ENCODE measurements at places on chromosomes 11 and 22.

- DNase-seq: no peak
These were observed 56.4 kb downstream of the DKK3 start for GRCh38 chr11:11952036-11952435.

GRCh38 chr11:47724041-47724729 is 9.0 kb upstream of the AGBL2 start:
- DNase-seq: no peak

DNA sequence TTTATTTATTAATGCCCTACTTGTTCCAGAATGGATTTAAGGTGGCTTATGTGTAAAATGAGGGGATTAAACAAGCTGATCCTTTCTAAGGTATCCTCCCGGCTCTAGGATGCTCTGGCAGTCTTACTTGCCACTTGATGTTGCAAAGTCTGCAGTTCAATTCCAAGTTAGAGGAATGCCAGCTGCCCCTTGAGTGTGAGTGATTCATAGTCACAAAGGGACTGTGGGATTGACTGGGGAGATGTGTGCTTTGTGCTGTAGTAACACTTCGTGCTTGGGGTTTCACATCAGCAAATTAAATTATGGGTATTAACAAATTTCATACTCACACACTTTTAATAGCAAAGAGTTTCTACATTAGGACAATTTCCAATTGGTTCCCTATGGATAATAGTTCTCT is 550.8 kb upstream of the CADM1 start:
- no peak for DNase-seq

- no peak for DNase-seq
These were observed 4.4 kb downstream of the SLC2A11 start for GRCh38 chr22:23862103-23862502.

DNA sequence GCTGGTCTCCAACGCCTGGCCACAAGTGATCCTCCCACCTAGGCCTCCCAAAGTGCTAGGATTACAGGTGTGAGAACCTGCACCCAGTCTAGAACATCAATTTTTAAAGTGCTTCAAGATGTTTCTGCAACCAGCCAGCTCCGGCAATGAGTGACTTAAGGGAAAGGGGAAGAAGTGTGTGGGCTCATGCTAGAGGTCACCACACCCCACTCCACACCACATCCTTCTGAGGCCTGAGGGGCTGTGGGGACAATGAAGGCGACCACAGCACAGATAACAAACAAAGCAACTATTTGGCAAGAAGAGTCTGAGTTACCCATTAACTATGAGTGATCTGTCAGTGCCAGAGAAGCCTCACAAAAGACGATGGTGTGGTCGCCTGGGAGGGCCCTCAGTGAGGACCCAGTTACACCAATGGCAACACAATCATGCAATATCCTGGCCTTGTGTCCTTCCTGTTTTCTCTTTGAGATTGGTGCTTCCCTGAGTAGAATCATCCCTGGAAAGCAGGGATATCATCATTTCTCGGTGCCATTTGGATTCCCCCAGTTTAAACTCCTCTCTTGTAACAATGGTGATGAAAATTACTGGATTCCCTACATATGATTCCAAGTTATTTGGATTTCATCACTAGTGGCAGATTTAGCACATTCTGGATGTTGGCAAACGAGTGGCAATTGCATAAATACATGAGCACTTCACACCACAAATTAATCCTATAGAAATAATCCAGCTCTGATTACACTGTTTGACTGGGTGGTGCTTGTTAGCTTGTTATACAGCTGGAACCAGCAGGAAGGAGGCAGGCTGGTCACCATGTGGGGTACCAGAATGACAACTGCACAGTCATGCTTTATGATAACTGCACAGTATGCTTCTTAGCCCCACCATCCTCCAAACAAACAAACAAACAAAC is 18.4 kb downstream of the ABTB2 start:
- DNase-seq: no peak

DNA sequence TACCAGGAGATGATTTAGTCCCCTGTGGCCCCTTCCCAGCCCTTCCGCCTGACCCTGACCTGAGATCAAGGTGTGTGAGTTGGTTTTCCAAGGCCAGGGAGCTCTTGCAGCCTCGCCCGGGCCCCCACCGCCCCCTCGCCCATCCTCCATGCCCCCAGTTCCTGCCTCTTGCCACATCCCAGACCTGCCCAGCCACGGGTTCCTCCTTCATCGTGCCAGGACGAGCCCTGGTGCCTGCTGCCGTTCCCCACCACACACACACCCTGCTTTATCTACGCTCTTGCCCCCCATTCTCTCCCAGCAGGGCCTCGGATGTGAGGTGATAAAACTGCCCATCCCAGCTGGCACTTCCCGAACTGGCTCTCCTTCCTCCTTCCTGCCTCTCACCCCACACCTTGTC is 1.4 kb upstream of the LIF start:
- no peak for DNase-seq

- no peak for DNase-seq
These were observed 132.1 kb upstream of the PAX6 start for GRCh38 chr11:31943056-31943780.

GRCh38 chr11:107263844-107264563 is 193.6 kb downstream of the CWF19L2 start:
- DNase-seq: no peak

- DNase-seq: no peak
These were observed 8.9 kb downstream of the PACSIN2 start for GRCh38 chr22:43006016-43006505.

GRCh38 chr11:6251120-6251733 is 8.4 kb upstream of the CCKBR start:
- DNase-seq: no peak

DNA sequence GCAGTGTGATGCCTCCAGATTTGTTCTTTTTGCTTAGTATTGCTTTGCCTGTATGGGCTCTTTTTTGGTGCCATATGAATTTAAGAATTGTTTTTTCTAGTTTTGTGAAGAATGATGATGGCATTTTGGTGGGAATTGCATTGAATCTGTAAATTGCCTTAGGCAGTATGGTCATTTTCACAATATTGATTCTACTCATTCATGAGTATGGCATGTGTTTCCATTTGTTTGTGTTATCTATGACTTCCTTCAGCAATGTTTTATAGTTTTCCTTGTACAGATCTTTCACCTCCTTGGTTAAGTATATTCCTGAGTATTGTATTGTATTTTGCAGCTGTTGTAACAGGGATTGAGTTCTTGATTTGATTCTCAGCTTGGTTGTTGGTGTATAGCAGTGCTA is 18.3 kb upstream of the ZBED5 start:
- DNase-seq: no peak

DNA sequence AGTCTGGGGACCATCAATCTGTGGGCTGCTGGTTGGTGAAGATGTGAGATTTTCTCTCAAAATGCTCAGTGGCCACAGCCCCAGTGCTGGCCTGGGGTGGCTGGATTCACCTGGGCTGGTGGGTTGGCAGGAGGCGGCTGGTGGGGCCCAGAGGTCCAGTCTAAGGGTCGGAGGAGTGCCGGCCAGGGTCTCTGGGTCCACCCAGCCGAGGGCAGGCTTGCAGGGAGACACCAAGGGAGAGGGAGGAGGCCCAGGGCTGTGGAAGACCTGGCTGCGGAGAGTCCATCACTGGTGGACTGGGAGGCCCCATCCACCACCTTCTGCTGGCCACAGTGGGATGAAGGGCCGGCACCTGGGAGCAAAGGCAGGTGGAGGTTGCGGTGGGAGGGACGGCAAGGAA is 582 bp upstream of the SHANK3 start:
- DNase-seq: no peak

- no peak for DNase-seq
These were observed at the start of gene MEI1 for GRCh38 chr22:41699264-41700107. MEI1 (plus strand) TSS chr22:41699503; CDS start chr22:41699539, 36 bp downstream.

- no peak for DNase-seq
These were observed 83.0 kb downstream of the CDKN1C start for GRCh38 chr11:2802389-2803185.

DNA sequence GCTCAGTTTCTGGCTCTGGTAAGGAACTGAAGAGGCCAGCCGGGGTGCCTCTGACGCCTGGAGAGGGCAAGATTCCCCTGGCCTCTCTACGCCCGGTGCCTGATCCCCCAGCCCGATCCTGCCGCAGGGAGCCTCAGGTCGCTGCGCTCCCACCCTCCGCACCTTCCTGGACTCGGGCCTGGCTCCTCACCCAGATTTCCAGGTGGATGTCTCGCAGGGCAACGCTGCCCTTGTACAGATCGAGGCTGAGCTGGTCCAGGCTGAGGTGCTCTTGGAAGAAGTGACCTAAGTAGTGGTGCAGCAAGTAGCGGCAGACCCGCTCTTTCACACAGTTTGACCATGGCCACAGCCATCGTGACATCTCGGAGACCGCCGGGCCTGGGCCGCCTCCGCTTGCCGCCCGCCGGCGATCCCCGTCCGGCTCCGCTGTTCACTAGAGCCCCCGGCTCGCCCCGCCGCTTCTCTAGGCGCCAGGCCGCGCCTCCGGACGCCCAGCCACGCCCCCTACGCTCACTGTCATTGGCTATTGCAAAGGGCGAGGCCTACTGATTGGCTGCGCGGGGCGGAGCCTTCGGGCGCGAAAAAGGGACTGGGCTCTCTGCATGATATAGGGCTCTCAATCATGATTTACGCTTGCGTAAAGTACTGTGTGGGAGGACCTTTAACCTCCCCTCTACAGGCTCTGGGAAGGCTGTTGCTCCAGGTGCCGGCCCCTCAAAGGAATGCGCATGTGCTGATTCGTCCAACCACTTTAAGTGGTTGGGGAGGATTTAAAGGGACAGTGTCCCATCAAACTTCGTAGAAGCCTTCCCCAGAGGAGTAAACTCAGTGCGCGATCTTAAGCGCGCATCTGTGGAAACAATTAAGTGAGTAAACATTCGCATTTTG is at the start of gene ATG2A:
Gene ATG2A (minus strand): TSS at position 435 of the 888 bp plus-strand sequence. CDS start 74 bp downstream, at position 361.
- DNase-seq: no peak

DNA sequence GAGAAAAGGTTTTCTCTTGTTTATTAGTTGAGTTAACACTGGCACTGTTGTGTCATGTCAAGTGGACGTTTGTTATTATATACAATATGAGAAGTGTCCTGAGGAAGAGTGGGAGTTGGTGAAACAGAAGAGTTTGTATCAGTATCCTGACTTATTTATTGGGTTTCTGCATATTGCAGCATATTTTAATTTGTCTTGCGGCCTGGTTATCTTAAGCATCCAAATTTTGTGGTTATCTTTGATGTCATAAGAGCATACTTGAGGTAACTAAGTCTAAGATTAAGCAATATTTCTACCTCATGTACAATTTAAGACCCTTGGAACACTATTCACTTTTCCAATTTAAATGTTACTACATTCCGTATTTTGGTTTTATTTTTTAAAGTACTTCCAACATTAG is 103.5 kb downstream of the DDX10 start:
- DNase-seq: no peak

- DNase-seq: no peak
These were observed 663 bp downstream of the MYH9 start for GRCh38 chr22:36386900-36387708.

GRCh38 chr11:116533186-116533825 is 239.5 kb downstream of the BUD13 start:
- no peak for DNase-seq

- no peak for DNase-seq
These were observed 24.4 kb upstream of the CRTAM start for GRCh38 chr11:122813894-122814270.

- DNase-seq: no peak
These were observed 65.3 kb upstream of the FIBIN start for GRCh38 chr11:26928582-26928981.

GRCh38 chr11:66465373-66466224 is 1.1 kb upstream of the PELI3 start:
- no peak for DNase-seq

- no peak for DNase-seq
These were observed 44.6 kb upstream of the LIN7C start for GRCh38 chr11:27551127-27551526.

- no peak for DNase-seq
These were observed at the start of gene SCARF2 for GRCh38 chr22:20437613-20438426. SCARF2 (minus strand) TSS chr22:20437825; CDS start chr22:20437754, 71 bp downstream.

GRCh38 chr11:120773501-120774031 is 250.3 kb upstream of the TBCEL start:
- DNase-seq: no peak

DNA sequence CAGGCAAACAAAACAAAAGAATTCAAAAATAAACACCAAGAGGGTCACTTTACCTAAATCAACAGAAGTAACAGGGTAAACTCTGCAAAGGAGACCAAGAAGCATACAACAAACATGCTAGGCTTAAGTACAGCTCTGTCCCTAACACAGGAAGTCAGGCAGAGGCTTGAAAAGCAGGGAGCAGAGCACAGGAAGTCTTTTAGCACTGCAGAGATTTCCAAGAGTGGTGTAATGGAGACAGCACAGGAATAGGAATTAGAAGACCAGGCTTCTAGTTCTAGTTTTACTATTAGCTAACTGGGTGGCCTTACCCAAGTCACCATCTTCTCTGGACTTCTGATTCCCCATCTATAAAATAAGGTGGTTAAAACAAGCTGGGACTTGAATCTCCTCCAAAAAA is 1.9 kb downstream of the RBFOX2 start:
- DNase-seq: no peak

- DNase-seq: no peak
These were observed 31.7 kb upstream of the TEF start for GRCh38 chr22:41350087-41350486.

Data from cortex of kidney (tissue), 1 donor.